CD4-positive, alpha-beta T cell treated with Interleukin-10 for 1 hour (primary cell): ENCODE measurements at places on chromosomes 1 and 21.

GRCh38 chr1:40879482-40880175 is 17.5 kb upstream of the CITED4 start:
- no peak for DNase-seq

DNA sequence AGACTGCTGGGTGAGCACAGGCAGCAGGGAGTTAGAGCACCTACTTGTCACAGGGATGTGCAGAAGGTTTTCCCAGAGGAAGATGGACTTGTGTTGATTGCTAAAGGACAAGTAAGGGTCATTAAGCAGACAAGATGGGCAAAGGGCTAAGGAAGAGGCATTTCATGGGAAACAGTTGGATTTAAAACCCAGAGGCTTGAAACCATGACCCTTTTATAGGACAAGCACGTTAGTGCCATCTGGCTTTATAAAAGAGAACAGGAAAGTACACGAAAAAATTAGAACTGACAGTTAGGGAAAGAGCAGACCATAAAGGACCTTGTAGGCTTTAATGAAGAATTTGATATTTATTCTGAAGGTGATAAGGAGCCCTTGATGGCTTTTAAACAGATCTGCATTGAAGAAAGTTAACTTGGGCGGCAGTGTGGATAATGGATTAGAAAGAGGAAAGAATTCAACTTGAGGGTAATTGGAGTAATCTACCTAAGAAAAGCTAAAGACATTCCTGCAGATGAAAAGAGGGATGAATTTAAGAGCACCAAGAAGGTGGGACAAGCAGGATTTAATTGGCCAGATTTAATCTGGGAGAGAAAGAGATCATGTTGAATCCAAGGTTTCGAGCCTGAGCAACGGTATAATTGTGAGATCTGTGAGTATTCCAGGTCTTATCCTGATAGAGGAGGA is 68.6 kb downstream of the ZC3H11B start:
- DNase-seq, result no peak

- DNase-seq, result no peak
These were observed 54.4 kb downstream of the SNRPE start for GRCh38 chr1:203915811-203916210.

GRCh38 chr1:57423135-57423655 is 665 bp downstream of the DAB1 start:
- no peak for DNase-seq

- DNase-seq, result no peak
These were observed 1.8 kb downstream of the CLDN17 start for GRCh38 chr21:30164796-30165195.

DNA sequence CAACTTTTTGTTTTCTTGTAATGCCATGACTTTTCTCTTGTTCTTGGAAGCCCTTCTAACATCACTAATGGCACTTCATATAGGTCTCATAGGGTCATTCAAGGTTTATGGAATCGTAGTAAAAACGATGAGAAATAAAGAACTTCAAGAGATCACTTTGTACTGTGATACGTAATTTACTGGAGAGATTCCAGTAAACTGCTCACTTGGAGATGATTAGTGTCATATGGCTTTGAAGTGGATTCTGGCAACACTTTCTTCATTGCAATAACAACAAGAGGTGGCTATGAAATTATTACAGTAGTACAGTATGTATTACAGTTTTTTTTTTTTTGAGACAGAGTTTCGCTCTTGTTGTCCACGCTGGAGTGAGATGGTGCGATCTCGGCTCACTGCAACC is 103.4 kb downstream of the RUSC1 start:
- DNase-seq, result no peak

DNA sequence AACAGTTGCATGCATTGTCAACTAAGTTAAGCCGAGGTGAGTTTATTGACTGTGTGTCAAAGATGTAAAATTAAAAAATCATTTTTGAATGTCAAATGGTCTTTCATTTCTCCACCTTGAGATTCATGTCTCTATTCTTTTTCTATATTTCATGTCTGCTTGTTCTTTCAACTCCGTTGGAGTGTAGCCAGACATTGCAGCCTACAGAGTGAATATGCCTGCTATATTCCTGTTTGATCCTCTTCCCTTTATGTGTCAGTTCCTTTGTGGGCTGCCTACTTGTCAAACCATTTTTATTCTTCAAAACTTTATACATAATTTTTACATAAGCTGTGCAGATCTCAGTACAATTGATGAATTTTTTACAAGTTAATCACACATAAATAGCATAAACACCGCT is 1325.8 kb upstream of the PRMT6 start:
- no peak for DNase-seq

DNA sequence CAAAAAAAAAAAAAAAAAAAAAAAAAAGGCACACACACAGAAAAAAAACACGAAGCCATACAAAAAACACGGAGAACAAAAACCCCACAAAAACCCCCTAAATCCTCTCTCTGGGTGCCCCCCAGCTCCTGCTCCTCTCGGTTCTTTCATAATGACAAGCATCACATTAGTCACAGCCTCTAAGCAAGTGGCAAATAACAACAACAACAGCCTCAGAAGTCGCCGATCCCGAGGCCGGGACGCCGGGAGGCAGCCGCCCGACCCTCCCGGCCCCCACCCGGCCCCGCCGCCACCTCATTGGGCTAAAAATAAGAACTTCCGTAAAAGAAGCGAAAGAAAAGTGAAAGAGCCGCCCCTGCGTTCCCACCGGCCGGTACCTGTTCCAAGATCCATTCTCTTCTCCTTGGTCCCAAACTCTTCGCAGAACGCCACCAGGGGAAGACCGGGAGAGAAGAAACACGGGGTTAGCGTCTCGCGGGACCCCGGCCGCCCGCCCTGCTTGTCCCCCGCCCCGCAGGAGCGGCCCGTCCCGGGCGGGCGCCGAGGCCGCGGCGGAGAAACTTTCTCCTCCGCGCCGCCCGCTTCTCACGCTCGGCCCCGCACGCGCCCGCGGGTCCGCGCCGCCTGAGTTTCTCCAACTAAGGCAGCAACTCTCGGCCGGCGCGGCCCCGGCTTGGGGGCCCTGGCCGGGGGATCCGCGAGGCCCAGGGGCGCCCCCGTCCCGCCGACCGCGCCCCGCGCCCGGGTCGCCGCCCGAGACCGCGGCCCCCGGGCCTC is 102.8 kb downstream of the CASZ1 start:
- DNase-seq, result peak; percentile 72

GRCh38 chr1:243351337-243351736 is 95.5 kb downstream of the SDCCAG8 start:
- DNase-seq, result no peak

DNA sequence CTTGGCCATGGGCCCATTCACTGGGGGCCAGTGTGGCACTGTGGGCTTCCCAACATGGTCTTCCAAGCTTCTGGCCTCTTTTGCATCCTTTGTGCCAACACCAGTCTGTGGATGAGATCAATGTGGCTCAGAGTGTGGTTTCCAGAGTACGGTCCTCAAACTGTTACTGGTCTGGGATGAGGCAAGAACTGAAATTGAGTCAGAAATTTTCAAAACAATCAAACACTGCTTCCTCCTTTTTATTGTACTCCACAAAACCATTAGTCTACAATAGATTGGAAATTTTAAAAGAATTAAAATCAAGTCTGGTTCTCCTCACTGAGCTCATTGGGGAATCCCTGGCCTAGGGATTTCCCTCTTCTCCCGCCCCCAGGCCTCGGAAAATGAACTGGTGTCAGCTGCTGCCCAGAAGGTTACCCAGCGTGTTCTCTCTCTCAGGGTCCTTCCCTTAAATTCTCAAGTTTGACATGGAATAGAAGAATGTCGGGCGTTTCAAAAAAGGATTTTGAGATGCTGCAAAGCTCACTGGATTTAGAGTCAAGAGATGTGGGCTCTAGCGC is 222.0 kb downstream of the SDCCAG8 start:
- DNase-seq, result no peak
